T-helper 2 cell (primary cell): ENCODE measurements at places on chromosomes 1 and 21.

DNA sequence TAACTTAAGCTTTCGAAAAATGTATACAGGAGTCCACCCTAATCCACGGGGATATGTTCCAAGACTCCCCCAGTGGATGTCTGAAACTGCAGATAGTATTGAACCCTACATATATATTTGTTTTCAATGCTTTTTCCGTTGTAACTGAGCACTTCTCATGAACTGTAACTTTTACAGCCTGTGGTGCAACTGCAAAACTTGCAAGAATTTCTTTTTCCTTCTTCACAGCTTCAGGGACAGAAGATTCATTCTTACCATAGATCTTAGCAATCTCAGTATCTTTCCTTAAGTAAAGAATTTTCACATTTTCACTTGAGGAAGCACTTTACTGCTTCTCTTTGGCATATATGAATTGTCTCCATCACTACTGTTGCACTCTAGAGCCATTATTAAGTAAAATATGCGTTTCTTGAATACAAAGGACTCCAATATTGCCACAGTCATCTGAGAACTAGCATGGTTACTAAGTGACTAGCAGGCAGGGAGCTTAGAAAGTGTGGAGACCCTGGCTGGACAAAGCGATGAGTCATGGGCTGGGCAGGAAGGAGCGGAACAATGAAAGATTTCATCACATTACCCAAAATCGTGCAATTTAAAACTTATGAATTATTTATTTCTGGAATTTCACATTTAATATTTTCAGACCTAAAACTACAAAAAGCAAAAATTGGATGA lies 14.1 kb downstream of the DPYD start:
- no peak for DNase-seq

- no peak for DNase-seq
Observed at GRCh38 chr1:34845131-34845901, 14.2 kb downstream of the SMIM12 start.

DNA sequence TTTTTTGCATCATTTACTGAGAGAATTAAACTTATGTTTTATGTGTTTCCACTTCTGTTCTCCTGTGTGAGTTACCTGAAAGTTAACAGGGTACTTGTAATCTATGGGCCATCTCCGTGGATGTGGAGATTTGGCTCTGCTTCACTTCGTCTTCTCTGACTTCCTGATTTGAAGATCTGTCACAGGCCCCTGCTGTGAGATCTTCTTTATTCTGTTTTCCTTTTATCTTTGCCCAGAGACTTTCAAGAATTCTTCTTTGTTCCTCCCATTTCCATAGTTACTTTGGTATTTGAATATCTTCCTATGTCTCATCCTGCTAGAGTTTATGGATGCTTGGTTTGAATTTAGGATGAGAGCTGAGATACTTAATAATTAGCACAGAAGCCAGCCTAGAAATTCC lies 35.4 kb upstream of the PKN2 start:
- DNase-seq, result no peak

GRCh38 chr21:32371913-32372314 lies 20.9 kb downstream of the URB1 start:
- DNase-seq, result no peak

GRCh38 chr1:4485398-4485797 lies 169.0 kb upstream of the AJAP1 start:
- DNase-seq, result no peak

GRCh38 chr1:183278739-183279591 lies 92.9 kb downstream of the LAMC2 start:
- no peak for DNase-seq

DNA sequence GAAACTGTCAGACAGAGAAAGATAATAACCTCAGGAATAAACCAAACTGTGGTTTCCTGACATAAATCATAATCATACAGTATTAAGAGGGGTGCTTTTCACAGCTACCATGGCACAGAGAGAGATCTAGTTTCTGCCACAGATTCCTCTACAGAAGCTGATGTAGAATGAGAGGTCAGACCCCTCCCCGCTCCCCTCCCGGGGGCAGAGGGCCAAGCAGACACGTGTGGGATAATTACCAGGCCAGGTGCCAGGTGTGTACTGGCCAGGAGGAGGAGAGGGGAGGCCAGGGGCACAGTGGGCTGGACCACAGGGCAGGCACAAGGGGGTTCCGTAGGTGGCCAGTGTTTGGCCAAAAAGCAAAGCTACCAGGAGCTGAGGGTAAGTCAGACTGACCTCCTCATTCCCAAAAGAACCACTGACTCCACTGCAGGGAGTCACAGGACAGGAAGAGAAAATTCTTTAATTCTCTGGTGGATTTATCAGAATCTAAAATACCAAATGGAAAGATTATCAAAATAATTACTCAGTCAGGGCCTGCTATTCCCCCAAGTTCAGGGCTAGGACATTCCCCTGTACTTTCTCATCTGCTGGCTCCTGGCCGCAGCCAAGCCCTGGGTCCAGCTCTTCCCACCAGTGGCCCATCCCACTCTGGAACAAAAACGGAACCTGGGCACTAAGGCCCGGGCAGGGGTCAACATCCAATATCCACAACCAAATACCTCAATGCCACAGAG lies 30.0 kb downstream of the C2CD2 start:
- no peak for DNase-seq

GRCh38 chr1:53715478-53715877 lies 23.5 kb downstream of the GLIS1 start:
- DNase-seq, result no peak

- no peak for DNase-seq
Observed at GRCh38 chr21:36470294-36470693, 9.6 kb downstream of the CLDN14 start.

- DNase-seq, result no peak
Observed at GRCh38 chr1:184176058-184176457, 124.5 kb downstream of the TSEN15 start.

GRCh38 chr21:28482657-28483056 lies 510.0 kb downstream of the LTN1 start:
- no peak for DNase-seq

- DNase-seq, result no peak
Observed at GRCh38 chr1:56901716-56902115, 47.1 kb downstream of the C8A start.

DNA sequence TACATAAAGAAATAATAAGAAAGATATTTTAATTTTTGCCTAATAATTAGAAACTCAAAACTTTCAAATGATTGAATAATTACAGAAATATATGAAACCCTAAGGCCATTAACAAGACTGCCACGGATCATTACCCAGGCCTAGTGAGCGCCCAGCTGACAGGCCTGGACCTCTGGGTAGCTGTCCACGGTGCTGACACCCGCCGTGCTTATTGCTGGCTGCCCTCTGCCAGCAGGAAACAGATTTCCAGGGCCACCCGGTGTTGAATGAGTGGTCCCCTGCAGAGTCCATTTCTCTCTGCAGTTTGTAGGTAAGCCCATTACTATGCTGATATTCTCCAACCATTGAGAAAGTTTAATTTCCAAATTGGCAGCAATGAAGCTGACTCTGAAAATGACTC lies 254.4 kb upstream of the GJB5 start:
- no peak for DNase-seq
